Endothelial cell of umbilical vein (primary cell): ENCODE measurements at places on chromosomes 5 and 9. TPM values are rescaled to one million over a fixed set of nuclear protein-coding genes. Genes with fewer than 3 reads are reported as not detected.

MARVELD2 gene
- 6.7 and 7.1 TPM in 2 replicates for total RNA-seq

HAVCR2 gene
- 0.42 TPM in 1 of 2 replicates, not detected in the other for total RNA-seq

ADGRV1 gene
- 0.11 and 0.12 TPM in 2 replicates for total RNA-seq

COL27A1 gene
- 48.6 and 49.1 TPM in 2 replicates for total RNA-seq

GABRP gene
- total RNA-seq, result 0.66 and 0.72 TPM in 2 replicates

SLC36A2 gene
- not detected in 2 replicates for total RNA-seq

ASPN gene
- total RNA-seq, result not detected in 2 replicates

CCDC171 gene
- total RNA-seq, result 1.4 and 1.6 TPM in 2 replicates

PSD2 gene
- total RNA-seq, result not detected in 2 replicates

IRX1 gene
- total RNA-seq, result not detected in 2 replicates

PPP2R2B gene
- not detected in 2 replicates for total RNA-seq

ITK gene
- total RNA-seq, result not detected in 2 replicates

PCDHB5 gene
- 0.27 and 0.28 TPM in 2 replicates for total RNA-seq

PCDHA7 gene
- total RNA-seq, result 0.14 TPM in 1 of 2 replicates, not detected in the other

RGMB gene
- 27.5 and 31.3 TPM in 2 replicates for total RNA-seq

SPATA31D3 gene
- total RNA-seq, result not detected in 2 replicates

BNC2 gene
- 33.1 and 34.3 TPM in 2 replicates for total RNA-seq

NUTM2F gene
- not detected in 2 replicates for total RNA-seq

C9 gene
- 0.44 TPM in 1 of 2 replicates, not detected in the other for total RNA-seq

TMEM252 gene
- total RNA-seq, result not detected in 2 replicates

FAT2 gene
- not detected in 2 replicates for total RNA-seq

IL13 gene
- total RNA-seq, result not detected in 2 replicates

ZBED3 gene
- total RNA-seq, result 11.8 and 16.0 TPM in 2 replicates

FCN2 gene
- not detected in 2 replicates for total RNA-seq

HTR1A gene
- not detected in 2 replicates for total RNA-seq

MSMP gene
- 18.8 and 25.6 TPM in 2 replicates for total RNA-seq

ZFP2 gene
- 0.21 and 0.75 TPM in 2 replicates for total RNA-seq

TEK gene
- 38.9 and 44.1 TPM in 2 replicates for total RNA-seq
